ENCODE measurements at places on chromosomes 7 and 10. TPM values are rescaled to one million over a fixed set of nuclear protein-coding genes. Genes with fewer than 3 reads are reported as not detected.

The CFAP69 gene
- total RNA-seq, result not detected

The TMEM184A gene
- not detected for total RNA-seq

The SPDYE6 gene
- total RNA-seq, result not detected

The GALNT17 gene
- total RNA-seq, result not detected

The INSYN2A gene
- total RNA-seq, result not detected

The ZNF736 gene
- total RNA-seq, result 24.9 TPM

The DPP6 gene
- total RNA-seq, result not detected

The CFTR gene
- total RNA-seq, result 0.02 TPM

The CAMK2G gene
- 52.5 TPM for total RNA-seq
